ENCODE measurements at places on chromosomes 1 and 21.

GRCh38 chr1:78142736-78143135 is 97.0 kb downstream of the GIPC2 start:
- DNase-seq, result no peak

GRCh38 chr21:44919913-44920693 is 596 bp downstream of the ITGB2 start:
- DNase-seq, result no peak

DNA sequence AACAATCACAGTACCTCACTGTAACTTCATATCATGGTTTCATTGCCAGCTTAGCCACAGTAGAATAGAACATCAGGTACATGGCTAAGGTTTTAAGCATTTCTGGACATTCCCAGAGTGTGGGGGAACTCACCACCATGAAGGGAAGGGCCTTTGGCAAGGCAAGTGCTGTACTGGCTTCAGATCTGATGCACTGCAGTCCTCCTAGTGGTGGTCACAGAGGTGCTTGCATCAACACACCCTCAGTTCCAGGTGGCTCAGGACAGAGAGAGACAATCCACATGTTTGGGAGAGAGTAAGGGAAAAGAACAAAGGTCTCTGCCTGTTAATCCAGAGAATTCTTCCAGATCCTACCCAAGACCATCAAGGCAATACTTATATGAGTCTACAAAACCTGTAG is 528.4 kb upstream of the RGS18 start:
- no peak for DNase-seq

- DNase-seq, result no peak
These were observed 136.1 kb downstream of the ADGRL2 start for GRCh38 chr1:81936853-81937252.

DNA sequence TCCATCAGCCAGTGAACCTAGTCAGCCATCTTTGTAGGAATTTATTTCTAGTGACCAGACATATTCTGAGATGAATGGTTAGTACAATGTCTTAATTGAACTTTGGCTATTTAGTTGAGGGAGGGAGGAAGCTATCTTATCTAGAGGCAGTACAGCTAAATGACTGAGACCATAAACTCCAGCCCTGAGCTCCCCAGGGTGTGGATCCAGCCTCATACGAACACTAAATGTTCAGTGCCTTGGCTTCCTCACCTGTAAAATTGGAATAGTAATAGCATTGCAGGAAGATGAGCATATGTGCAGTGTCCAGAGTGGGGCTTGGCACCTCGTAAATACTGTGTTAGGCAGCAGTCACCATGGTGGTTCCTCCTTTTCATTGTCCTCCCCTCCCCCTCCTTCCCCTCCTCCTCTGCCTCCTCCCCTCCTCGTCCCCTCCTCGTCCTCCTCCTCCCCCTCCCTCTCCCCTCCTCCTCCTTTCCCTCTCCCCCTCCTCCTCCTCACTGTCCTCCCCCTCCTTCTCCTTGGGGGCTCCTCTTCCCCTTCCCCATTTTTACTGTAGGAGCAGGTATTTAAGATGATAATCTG is 108.2 kb downstream of the GALNT2 start:
- DNase-seq, result no peak

DNA sequence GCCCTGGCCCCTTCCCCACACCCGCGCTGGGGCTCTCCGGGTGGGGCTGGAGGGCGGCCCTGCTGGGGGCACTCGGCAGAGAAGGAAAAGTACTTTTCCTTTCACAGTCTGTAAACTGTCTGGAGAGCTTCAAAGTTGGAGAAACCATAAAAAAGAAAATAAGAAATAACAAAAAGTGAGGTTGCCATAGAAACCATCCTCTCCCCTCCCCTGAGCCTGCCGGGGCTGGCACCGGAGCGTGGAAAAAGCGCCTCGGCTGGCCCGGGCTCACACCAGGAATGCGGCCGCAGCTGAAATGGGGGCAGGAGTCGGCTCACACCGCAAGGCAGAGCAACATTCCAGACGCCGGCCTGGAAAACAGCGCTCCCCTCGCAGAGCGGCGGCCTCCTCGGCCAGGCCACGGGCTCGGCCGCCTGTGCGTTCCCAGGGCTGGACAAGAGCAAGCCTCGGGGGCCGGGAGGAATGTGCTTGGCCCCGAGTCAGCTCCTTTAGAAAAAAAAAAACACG is 69.2 kb downstream of the MORN1 start:
- no peak for DNase-seq

Data from cortex of kidney (tissue), 1 donor.